ENCODE measurements at places on chromosomes 4 and X.

- DNase-seq = no peak
Measured at GRCh38 chr4:185254434-185254833, 45.0 kb downstream of the SNX25 start.

DNA sequence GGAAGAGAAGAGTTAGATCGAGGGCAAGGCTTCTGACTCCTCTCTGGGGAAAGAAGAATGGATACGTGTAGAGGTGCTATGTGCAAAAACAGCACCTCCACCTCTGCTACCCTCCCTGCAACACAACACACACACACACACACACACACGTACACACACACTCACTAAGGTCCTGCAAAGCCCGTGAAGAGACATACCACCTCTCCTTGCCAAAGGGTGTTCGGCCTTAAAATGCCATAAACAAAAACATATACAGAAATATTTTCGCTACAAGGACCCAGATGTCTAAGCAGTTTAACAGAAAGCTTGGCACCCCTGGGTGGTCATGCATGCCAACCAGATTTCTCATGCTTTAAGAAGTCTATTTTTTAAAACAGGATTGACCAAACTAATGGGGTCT lies 1.5 kb downstream of the TIFA start:
- peak; percentile 2 for DNase-seq

DNA sequence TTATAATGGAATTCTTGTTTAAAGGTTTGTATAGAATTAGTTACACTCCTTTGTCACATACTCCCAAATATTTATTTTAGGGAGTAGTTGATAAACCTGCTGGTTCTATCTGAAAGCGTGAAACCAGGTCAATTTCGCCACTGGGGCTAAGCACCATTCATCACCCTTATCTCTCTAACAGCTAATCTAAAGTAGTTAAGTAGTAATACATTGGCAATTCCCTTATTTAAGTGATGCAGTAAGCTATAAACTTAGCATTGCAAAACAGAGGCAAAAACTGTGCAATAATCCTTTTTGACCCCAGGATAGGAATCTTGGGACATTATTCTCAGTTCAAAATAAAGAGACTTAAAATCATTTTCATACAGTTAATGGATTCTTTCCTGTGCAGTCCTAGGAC lies 33.7 kb upstream of the PTPN13 start:
- no peak for DNase-seq

- DNase-seq = no peak
Measured at GRCh38 chrX:39508300-39508692, 589.5 kb downstream of the BCOR start.

- peak; percentile 39 for DNase-seq
Measured at GRCh38 chrX:66728818-66729271, 90.0 kb upstream of the EDA2R start.

GRCh38 chrX:530726-531610 lies 99.6 kb upstream of the SHOX start:
- no peak for DNase-seq

- DNase-seq = no peak
Measured at GRCh38 chrX:1387141-1387776, 4.7 kb downstream of the SLC25A6 start.

DNA sequence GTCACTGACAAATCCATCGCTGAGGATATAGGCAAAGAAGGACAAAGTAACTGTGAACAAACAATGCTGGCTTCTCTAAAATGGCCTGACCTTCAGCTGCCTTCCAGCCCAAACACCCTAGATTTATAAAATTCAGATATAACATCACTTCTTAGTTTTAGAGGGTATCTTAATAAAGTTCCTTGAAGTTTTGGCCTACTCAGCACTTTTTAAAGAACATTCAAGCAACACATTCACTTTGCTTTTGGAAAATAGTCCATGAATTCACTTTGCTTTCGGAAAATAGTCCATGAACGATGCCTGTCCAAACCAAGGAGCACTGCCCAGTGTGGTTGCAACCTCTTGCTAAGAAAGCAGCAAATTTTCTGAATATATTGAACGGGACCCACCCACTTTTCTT lies 55.0 kb upstream of the TFDP3 start:
- no peak for DNase-seq

- no peak for DNase-seq
Measured at GRCh38 chrX:148290931-148291330, 209.5 kb upstream of the AFF2 start.

GRCh38 chr4:185183622-185184281 lies 20.0 kb downstream of the CFAP97 start:
- DNase-seq = peak; percentile 89

- DNase-seq = no peak
Measured at GRCh38 chr4:122616915-122617596, 3.8 kb downstream of the IL21 start.

DNA sequence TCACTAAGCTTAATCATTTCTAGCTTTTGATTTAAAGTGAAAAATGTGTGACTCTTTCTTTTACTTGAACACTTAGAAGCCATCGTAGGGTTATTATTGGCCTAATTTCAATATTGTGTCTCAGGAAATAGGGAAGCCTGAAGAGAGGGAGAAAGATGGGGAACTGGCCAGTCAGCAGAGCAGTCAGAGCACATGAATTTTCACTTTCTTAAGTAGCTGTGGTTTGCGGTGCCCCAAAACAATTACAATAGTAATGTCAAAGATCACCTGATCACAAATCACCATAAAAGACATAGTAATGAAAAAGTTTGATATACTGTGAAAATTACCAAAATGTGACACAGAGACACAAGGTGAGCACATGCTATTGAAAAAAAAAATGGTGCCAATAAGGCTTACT lies 45.5 kb downstream of the CENPC start:
- DNase-seq = no peak

DNA sequence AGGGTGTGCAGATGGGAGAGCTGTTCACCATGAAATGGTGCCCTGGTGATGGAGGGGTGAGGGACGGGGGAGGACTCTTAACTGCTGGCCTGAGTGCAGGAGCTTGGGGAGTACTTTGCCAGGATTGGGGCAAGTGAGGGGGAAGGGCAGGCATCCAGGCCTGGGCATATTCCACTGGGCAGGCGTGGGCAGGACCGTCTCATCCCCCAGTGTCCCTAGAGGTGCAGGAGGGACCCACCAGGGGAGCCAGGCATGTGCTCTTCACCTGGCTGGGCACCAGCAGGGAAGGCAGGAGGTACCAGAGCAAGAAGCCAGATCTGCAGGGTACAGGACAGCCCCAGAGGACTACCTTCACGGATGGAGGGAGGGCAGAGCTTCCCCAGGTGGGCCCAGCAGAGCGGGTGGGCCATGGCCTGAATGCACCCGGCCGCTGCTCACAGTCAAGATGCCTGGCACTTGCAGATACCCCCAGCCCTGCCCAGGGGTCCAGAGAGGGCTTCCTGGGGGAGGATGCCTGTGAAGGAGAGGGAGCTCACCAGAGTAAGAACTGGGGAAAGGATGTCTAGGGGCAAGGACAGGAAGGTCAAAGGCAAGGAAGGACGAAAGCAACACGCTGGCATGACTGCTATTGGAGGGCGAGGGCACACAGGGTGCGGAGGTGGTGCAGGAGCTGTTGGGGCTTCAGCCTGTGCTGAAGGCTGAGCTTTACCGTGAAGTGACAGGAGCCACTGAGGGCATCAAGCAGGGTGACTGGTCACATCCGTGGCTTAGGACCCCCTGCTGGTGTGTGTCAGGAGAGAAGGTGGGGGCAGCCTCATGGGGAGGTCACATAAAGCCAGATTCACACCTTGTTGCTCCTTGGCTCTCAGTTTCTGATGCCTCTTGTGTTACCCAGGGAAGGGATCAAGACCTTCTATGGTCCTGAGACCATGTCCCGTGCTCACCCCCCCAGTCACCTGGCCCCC lies 68.2 kb upstream of the NKX1-1 start:
- no peak for DNase-seq

DNA sequence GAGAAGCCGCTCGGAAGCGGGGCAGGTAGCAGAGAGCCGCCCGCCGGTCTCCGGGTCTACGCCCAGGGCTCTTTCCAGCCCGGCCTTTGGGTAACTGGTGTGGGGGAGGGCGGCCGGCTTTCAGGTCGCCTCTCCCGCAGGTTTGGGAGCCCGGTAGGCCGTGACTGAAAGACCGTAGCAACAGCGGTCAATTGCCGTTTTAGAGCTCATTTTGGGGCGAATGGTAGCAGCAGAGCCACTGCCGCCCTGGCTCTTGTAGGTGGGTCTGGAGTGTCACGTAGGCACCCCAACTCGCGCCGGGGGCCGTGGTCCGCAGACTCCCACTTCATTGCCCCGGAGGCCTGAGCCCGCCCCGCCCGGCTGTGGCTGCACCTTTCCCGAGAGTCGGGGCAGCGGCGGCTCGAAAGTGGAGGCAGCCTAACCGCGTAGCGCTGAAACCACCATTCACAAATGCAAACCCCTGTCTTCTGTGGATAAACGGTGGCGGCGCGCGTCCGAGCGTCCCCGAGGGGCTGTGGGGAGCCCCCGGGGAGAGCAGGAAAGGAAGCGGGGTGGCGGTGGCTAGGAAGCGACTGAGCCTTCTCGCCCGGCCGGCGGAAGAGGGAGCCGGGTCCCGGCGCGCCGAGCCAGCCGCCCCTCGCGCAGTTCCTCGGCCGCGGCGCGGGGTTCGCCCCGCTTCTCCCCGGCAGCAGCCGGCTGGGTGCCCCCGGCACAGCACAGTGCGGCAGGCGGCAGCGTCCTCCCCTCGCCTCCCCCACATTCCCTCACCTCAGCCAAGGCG lies 2185.1 kb upstream of the TENM3 start:
- no peak for DNase-seq

DNA sequence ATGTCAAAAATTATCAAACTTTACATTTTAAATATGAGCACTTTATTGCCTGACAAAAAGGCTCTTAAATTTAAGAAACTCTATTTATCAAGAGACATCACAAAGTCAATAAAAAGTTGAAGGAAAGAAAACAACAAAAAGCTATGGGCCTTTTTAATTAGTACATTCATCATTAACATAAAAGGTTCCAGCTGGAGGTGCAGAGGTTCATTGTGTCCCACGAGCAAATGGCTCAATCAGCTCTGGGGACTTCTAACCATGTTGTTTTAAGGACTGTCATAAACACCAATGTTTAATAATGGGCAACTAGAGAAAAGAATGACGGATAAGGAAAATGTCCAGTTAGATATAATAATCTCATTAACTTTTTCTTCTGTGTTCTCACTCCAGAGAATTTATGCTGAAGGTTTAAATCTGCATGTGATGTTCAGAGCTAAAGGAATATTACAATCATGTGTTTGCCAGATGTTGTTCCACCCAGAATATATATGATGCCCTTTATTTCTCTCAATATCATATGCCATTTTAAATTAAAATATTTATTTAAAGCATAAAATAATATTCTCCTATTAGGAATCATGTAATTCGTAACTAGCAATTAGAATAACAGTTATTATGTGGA lies 840.3 kb upstream of the ADGRL3 start:
- no peak for DNase-seq

DNA sequence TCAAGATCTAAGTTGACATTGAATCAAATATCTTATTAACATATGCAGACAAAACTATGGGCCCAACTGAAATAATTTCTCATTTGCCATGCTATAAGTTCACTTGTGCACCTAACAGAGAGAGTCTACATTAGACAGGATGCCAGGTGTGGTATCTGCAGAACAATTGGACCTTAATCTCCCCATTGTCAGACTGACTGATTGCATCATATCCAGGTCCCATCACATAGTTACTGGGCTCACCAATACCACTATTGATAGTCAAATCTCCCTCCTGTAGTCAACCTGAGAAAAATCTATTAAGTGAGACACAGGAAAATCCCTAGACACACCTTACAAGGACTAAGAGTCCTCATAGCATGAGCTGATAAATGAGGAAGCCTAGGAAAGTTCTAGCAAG lies 156.0 kb upstream of the FRG1 start:
- no peak for DNase-seq

GRCh38 chrX:42818151-42818921 lies 40.4 kb upstream of the PPP1R2C start:
- no peak for DNase-seq

DNA sequence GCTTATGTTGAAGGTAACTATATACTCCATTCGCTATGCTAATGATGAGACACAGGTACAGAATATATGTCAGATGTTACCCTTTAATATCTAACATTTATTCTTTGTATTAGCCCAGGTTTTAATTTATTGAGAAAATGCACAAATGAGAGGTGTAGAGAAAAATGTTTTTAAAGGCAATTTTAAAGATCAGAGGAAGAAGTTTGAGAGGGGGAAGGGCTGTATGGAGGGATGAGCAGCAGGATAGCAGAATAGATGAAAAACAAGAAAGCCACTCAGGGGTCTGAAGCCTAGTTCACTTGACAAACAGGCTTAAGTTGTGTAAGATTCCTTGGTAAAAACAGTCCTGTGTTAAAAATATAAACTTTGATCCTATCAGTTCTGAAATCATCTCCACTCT lies 3.7 kb downstream of the MAB21L2 start:
- no peak for DNase-seq

GRCh38 chr4:5120067-5120466 lies 68.8 kb downstream of the STK32B start:
- DNase-seq = no peak

DNA sequence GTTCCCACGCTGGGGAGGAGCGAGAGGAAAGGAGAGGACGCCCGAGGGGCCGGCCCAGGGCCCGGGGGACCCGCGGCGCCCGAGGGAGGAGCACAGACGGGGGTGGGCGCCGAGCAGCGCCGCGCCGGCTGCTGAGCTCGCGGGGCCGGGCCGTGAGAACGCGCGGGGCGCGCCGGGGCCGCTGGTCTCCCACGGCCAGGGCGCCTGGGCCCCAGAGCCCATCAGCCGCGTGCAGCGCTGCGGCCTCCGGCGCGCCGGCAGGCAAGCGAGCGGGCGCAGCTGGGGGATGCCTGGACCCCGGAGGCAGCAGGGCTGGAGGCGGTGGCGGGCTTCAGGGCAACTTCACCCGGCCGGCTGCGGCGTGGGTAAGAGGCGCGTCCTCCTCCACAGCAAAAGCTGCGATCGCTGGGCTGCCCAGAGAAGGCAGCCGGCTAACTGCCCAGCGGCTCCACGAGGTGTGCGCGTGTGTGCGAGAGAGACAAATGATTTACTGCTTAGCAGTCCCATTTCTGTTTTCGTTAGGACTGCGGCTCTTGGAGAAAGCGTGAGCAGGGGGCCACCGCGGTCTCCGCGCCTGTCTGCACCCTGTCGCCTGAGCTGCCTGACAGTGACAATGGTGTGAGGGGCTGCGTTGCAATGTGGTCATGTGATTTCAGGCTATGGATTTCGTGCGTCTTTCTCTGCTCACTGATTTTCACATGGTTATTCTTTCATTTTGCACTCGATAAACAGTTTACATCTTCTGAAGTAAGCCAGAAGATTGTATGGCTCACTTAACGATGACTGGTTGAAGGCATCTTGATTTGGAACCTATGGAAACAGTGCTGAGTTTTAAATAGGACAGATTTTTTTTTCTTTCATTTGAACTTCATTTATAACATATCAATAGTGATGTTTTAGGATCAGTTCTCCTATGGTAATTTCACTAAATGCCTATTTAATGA lies 1.2 kb downstream of the GUCY1A1 start:
- peak; percentile 45 for DNase-seq

Data from PC-3 (cell line).